ENCODE measurements at places on chromosomes 3 and 15. TPM values are rescaled to one million over a fixed set of nuclear protein-coding genes. Genes with fewer than 3 reads are reported as not detected.

DNA sequence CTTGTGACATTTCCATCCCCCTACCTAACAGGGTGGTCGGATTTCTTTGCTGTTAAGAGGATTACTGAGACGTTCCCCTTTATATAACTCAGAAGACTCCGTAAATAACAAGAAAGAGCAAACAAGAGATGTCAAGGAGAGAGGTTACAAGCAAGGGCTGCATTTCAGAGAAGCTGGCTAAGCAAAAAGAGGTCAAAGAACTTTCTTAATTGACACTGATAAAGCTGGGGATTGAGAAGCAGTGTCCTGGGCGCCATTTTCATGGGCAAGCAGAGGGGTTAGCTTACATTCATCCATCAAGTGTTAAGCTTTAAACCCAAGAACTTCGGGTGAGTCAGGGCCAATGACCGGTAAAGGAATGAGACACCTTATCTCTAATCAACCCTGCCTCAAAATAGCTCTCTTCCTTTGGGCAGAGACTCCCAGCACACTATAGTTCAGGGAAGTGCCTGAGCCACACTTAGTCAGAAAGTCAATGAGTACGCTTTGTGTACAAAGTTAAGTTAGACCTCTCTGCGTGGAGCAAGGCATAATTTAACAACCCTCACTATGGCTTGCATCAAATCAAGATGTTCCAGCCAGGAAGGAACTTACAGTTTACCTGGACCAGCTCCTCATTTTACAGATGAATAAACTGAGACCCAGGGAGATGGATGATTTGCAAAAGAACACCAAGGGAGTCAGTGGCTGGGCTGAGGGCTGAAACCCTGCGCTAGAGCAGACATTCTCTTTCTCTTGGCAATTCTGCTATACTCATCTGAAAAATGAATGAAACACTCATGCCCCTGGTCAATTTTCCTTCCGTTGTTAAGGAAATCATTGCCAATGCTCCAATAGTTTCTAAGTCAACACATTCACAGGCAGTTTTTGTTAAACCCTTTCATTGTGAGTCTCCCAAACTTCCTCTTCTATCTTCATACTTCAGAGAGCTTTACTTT is 44.6 kb downstream of the CCNL1 start:
- no peak for DNase-seq

DNA sequence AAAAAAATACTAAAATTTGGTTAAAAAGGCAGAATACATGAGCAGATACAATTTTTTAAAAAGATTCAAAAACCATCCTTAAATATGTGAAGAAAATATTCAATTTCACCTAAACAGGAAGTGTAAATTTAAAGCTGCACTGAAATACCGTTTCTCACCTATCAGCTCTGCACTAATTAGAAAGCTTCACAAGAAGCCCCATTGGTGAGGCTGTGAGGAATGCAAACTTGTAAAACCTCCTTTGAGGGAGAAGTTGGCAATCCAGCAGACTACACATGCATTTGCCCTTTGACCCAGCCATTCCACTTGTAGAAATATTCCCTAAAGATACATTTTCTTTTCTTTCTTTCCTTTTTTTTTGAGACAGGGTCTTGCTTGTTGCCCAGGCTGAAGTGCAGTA is 18.8 kb downstream of the BLM start:
- no peak for DNase-seq

- DNase-seq, result no peak
Observed at GRCh38 chr3:71502066-71502625, 81.4 kb downstream of the FOXP1 start.

- no peak for DNase-seq
Observed at GRCh38 chr3:194555175-194556062, 68.6 kb upstream of the ATP13A3 start.

PLSCR2 gene
- 0.44 TPM for total RNA-seq

GASK1A gene
- total RNA-seq, result not detected

GPR149 gene
- total RNA-seq, result not detected

NR2E3 gene
- not detected for total RNA-seq
